ENCODE measurements at places on chromosomes 1 and 21. TPM values are rescaled to one million over a fixed set of nuclear protein-coding genes. Genes with fewer than 3 reads are reported as not detected.

The REN gene
- not detected for total RNA-seq

The SPRR2E gene
- not detected for total RNA-seq

The ROR1 gene
- total RNA-seq, result 5.8 TPM

The SPRR1B gene
- not detected for total RNA-seq

The C1QTNF12 gene
- total RNA-seq, result not detected

The DNAJB4 gene
- 25.0 TPM for total RNA-seq

The PRR9 gene
- not detected for total RNA-seq

The FAM163A gene
- total RNA-seq, result not detected

The CHRM3 gene
- not detected for total RNA-seq

The ITGB2 gene
- not detected for total RNA-seq
